A549 treated with CORT108297 at 1 μM for 4 hours (cell line): ENCODE measurements at places on chromosomes 12 and 14. TPM values are rescaled to one million over a fixed set of nuclear protein-coding genes. Genes with fewer than 3 reads are reported as not detected.

The VSIG10 gene
- 17.6 to 20.4 TPM (median 19.4 TPM) in 5 replicates for total RNA-seq

The VWF gene
- total RNA-seq, result 0.08 to 0.29 TPM (median 0.13 TPM) in 5 replicates

The NFE2 gene
- total RNA-seq, result 0.11 to 0.14 TPM (median 0.12 TPM) in 3 of 5 replicates, not detected in the others

The OTOGL gene
- 0.02 TPM in 1 of 5 replicates, not detected in the others for total RNA-seq

The PLEKHA5 gene
- total RNA-seq, result 6.2 to 8.5 TPM (median 6.9 TPM) in 5 replicates

The HNF1A gene
- total RNA-seq, result 4.2 to 6.5 TPM (median 5.9 TPM) in 5 replicates

The P3H3 gene
- total RNA-seq, result 21.7 to 32.2 TPM (median 30.7 TPM) in 5 replicates

The RNASE2 gene
- not detected in 5 replicates for total RNA-seq

The CLEC2B gene
- total RNA-seq, result 1.0 to 1.9 TPM (median 1.8 TPM) in 5 replicates

The ITGB7 gene
- total RNA-seq, result 0.13 to 0.59 TPM (median 0.33 TPM) in 5 replicates

The AQP6 gene
- not detected in 5 replicates for total RNA-seq

The GZMB gene
- total RNA-seq, result not detected in 5 replicates

The C14orf180 gene
- total RNA-seq, result not detected in 5 replicates

The SUSD6 gene
- 6.3 to 7.0 TPM (median 6.5 TPM) in 5 replicates for total RNA-seq

The HOXC12 gene
- not detected in 5 replicates for total RNA-seq

The PPP1R1A gene
- total RNA-seq, result 0.07 to 0.18 TPM (median 0.09 TPM) in 5 replicates

The GLT8D2 gene
- total RNA-seq, result 0.25 to 0.35 TPM (median 0.28 TPM) in 5 replicates

The PRICKLE1 gene
- 0.61 to 0.85 TPM (median 0.64 TPM) in 5 replicates for total RNA-seq
